ENCODE measurements at places on chromosomes 1 and 21.

- no peak for DNase-seq
Measured at GRCh38 chr1:83029916-83030315, 969.0 kb downstream of the TTLL7 start.

GRCh38 chr1:101280049-101280592 is 43.3 kb downstream of the S1PR1 start:
- no peak for DNase-seq

DNA sequence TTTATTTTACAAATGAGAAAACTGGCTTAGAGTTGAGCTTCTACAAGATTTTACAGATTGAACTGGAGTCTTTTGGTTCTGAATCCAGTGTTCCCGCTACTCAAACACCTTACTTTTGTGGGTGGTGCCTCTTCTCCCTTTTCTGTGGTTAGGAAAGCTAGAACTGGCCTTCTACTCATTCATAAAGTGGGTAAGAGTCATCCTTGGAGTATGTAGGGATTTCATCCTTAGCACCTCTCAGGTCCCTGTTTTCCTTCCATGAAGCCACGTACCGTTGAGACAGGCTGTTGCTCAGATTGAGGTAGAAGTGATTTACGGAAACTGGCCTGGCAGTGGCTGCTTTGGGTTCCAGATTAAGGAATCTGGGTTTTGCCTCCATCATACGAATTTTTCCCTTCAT is 35.8 kb downstream of the WNT4 start:
- no peak for DNase-seq

DNA sequence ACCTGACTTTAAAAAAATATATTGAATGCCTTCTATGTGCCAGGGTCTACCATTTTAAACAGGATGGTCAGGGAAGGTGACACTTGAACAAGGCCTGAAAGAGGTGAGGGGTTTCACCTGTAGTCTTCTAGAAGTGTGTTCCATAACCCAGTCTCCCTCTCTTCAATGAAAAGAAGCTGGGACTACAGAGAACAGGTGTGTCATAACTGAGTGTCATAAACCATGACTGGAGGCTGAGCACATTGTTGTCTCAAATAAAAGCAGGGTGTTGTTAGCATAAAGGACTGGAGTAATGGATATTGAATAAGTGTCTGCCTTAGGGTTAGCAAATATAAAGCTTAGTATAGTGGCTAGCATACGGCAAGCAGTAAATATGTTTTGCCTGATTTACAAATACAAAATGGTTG is 65.4 kb downstream of the SYDE2 start:
- DNase-seq, result peak; percentile 61

DNA sequence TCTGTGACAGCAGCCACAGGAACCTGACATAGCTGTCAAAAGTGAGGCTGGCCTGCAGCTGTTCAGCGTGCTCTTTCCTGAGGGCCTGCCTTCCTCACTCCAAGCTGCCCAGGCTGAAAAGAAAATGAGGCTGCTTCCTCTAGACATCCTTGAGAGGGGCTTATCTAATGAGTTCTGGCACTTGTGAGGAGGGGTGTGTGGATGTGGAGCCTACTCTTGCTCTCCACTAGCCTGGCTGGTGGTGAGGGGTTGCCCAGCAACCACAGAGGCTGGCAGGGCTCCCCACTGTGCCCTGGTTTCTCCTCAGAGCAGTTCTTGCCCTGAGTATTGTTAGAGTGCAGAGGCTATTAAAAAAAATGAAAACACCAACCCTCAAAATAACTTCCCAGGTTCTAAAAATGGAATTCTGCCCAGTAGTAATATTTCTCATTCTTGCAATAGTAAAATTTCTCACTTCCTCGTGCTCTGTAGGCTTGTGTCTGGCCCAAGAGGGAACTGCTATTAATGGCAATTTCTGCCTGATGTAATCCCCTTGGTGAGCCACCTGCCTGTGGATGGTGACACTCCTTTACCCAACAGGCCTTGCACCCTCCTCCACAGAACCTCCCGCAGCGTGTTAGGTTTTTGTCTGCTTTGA is 52.6 kb upstream of the EPS8L3 start:
- DNase-seq, result no peak

DNA sequence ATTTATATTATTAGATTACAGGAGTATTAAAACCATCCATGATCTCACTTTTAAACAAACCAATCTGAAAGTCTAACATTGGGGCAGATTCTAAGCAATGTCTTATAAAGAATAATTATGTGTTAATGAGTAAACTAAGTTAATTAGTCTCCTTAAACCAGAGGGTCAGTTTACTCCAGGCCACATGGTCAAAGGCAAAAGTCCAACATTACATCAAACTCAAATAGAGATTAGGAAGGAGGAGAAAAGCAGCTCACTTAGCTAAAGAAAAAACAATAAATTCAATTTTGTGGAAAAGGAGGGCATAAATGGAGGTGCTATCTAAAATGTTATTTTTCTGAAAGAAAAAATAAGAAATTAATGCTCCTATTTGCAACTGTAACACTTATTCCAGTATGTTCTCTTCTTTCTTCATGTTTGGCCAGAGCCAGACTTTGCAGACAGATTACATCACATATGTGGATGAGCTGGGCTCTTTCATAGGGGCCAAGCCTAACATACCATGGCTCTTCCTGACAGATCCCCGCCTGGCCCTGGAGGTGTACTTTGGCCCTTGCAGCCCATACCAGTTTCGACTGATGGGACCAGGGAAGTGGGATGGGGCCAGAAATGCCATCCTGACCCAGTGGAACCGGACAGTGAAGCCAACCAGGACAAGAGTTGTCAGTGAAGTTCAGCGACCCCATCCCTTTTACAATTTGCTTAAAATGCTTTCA is 24.3 kb upstream of the FMO2 start:
- no peak for DNase-seq

GRCh38 chr1:69567652-69568420 is at the start of gene LRRC7:
TSS of gene LRRC7 (plus strand) at chr1:69567922. CDS start at chr1:69568640, 718 bp downstream.
- DNase-seq, result peak; percentile 41

GRCh38 chr1:228405200-228405978 is 1.2 kb downstream of the TRIM11 start:
- no peak for DNase-seq

DNA sequence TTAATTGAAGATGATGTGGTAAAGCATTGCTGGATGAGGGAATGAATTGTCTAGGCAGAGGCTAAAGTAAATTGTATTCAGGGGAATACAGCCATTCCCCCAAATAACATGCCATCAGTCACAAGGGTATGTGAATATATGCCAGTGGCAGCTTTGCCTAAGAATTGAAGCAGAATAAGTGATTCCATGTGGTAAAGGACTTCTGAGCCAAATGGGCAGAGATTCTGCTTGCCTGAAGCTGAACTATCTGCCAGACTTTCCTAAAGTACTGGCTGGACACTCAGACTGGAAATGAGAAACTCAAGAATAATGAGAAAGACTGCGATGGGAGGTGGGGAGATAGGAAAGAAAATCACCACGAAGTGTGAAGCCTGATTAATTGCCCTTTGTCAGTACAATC is 2.4 kb downstream of the LIX1L start:
- no peak for DNase-seq

DNA sequence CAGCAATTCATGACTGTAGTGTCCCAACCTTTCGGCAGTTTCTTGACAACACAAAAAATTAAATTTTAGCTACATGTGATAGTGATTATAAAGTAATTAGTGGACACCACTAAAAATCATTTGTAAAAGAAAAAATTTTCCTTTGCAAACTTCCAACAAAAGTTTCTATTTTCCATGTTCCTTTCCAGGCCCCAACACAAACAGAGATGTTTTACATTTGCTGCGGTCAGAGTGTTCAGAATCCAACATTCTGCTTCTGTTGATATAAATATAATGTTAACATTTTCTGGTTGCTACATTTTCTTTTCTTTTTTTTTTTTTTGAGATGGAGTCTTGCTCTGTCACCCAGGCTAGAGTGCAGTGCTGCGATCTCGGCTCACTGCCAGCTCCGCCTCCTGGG is 54.9 kb upstream of the WLS start:
- no peak for DNase-seq

GRCh38 chr1:46403916-46404315 is 9.8 kb downstream of the FAAH start:
- DNase-seq, result no peak

- DNase-seq, result no peak
Measured at GRCh38 chr1:228969953-228970800, 234.9 kb downstream of the RHOU start.

GRCh38 chr1:41045740-41046139 is 24.2 kb upstream of the SLFNL1 start:
- DNase-seq, result no peak

DNA sequence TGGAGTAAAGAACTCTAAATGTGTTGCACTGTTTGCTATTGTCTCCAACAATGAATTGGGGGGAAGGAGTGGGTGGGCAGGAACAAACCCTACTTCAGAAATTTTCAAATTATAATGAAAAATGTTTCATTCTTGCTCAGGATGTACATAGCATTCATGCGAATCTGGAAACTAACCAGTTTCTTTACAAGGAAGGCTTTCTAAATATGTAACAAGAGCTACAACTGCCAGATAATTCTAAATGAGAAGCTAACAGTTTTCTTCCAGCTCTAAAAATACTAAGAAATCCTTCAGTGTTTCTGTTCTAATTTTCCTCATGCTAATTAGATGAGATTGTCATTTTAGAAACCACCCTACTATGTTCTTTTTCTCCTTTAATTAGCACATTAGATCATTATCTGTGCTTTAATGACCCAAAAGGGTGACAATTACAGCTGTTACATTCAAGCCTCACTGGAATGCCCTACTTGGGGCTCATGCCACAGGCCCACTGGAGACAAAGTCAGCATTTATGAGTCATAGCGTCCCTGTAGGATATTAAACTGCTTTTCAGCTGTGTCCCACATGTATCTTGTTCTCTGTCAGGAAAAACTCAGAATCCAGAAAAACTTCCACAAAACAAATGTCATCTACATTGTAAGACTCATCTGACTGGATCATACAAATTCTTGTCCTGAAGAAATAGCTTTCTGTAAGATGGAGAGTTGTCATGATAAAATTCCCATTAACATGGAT is 804.6 kb upstream of the CXADR start:
- DNase-seq, result no peak

DNA sequence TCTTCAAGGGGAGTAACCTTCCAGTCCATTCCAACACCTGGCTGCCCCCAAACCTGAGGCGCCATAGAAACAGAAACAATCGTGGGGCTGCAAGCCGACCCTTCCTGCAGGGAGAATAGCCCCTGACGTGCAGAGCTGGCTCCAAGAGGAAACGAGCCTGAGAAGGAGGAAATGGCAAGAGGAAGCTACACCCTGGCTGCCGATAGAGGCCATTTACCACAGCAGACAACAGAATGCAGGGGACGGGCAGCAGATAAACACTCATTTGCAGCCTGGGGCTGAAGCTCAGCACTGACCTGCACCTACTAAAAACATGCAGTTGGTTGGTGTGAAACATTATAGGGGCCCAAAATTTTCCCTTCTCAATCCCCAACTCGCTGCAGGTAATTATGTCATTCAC is 8.7 kb upstream of the TDRD10 start:
- no peak for DNase-seq

GRCh38 chr1:203492082-203492747 is 1.7 kb upstream of the OPTC start:
- DNase-seq, result peak; percentile 96

DNA sequence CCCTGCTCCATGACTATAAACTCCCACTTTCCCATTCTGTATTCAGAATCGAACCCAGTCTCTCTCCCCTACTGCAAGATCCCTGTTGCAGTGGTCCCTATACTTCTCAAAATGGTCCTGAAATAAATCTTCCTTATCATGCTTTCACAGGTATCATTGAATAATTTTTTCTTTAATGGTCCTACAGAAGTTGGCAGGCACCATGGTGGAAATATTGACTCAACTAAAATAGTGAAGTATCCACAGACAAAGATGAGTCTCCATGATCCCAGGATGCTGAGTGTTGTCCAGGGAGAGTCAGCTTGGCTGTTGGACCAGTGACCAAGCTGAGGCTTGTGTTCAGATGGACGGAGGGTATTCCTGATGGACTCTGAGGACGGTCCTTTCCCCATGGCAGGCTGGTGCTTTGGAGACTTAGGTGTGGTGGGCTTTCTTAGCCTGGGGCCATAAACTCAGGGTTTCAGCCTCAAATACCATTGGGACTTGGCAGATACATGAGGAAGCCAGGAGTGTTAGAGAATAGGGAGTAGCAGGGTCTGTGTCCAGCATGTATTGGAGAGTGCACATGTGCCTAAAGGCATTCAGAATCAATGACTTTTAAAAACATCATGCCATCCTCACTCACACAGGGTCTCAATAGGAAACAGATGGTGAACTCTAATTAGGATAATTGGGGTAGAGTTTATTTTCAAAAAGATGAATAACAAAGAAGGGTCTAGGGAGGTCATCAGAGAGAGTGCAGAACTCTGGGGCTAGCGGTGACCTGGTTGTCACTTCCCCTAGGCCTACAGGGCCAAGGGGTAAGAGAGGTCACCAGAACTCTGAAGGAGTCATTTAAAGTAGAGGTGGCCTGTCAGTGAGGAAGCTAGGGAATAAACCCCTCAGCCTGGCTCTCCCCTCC is 19.8 kb downstream of the TINAGL1 start:
- peak; percentile 59 for DNase-seq

DNA sequence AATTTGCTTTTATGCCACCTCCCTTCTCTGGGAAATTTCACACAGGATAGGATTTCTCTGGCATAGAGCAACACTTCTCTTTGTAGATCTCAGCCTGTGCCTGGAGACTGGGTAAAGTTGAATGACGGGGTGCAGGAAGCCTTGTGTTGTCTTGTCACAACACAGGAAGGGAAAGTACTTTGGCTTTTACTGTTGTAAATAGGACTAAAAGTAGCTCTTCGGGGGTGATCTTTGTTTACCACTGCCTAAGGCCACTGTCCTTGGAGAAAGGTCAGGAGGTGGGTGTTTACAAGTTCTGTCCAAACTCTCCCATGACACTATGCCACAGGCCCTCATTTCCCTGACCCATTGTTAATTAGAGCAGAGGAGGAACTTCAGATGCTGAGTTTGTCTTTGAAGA is 139.7 kb downstream of the FGGY start:
- no peak for DNase-seq

DNA sequence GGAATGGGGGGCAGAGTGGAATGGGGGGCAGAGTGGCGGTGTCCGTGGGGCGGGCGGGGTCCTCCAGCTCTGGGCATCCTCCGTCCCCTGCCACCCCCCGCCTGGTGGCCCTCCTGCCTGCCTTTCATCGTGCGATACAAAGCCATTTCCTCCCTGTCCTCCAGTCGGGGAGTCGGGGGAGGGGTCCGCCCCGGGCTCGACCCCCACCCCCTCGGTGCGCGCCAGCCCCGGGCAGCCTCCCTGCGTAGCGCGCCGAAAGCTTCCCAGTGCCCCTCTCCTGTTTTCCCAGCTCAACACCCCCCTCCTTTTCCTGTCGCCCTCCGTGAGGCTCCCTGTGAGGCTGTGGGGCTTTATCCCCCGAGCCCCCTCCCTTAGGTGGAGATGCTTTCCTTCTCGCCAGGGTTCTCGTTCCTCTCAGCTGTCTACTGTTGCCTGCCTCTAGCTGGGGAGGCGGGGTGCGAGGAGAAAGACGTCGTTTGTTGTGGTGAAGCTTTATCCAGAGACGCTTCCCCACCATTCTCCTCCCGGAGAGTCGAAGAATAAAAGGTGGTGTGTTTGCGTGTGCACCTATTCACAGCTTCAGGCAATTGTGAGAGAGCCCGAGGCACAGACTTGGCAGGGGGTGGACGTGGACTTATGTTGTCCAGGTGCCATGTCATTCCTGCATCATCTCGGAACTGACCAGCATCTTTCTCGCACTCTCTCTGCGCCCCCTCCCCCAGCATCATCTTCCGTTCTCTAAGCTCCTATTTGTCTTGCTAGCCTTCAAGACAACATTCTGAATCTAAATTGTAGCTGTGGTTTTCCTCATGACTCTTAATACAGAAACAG is 848 bp downstream of the DNM3 start:
- no peak for DNase-seq

Measured in NCI-H1694 treated with DMSO at 0.1 percent for 48 hours (cell line).